Sigmoid colon (tissue), 7 donors: ENCODE measurements at places on chromosomes 16 and 17. TPM values are rescaled to one million over a fixed set of nuclear protein-coding genes. Genes with fewer than 3 reads are reported as not detected.

DNA sequence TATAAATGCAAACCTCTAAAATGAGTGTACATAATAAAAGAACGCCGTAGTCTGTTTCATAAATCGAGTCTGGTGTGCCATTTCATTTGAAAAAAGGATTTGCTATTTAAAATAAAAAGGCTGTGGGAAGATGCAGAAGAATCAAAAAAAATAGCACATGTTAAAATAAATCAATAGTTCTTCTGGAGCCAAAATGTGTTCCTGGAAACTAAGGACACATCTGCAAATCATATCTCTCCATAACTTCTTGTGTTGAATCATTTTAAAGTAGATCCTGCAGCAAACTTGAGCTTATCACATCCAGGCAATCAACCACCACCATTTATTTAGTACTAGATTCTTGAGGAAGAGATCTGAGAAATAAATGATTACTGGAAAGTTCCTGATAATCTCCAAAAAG lies 29.0 kb downstream of the XPO6 start:
- DNase-seq, result no peak
- no peaks in the 10 kb centered on the region for H3K27me3 ChIP-seq
- H3K36me3 ChIP-seq, result no peaks in the 10 kb centered on the region
- H3K27ac ChIP-seq, result no peak overlapping the region
- H3K4me3 ChIP-seq, result no peak overlapping the region

Gene C17orf50
- not detected for total RNA-seq

GRCh38 chr16:60261425-60261824 lies 1527.3 kb upstream of the GOT2 start:
- no peaks in the 10 kb centered on the region for H3K27me3 ChIP-seq
- H3K36me3 ChIP-seq, result no peaks in the 10 kb centered on the region
- no peak overlapping the region for H3K4me3 ChIP-seq
- no peaks in the 10 kb centered on the region for H3K4me1 ChIP-seq
- no peak overlapping the region for H3K27ac ChIP-seq

Gene CENPV
- total RNA-seq, result 23.8 TPM

Gene KCNAB3
- total RNA-seq, result 0.66 TPM

- H3K4me1 ChIP-seq, result no peaks in the 10 kb centered on the region
- no peak for DNase-seq
- no peaks in the 10 kb centered on the region for H3K36me3 ChIP-seq
- no peak overlapping the region for H3K4me3 ChIP-seq
- H3K27me3 ChIP-seq, result no peaks in the 10 kb centered on the region
Measured at GRCh38 chr16:5678371-5678770, 580.8 kb upstream of the EEF2KMT start.

- DNase-seq, result no peak
- no peak overlapping the region for H3K27ac ChIP-seq
Measured at GRCh38 chr17:12579288-12579687, 86.4 kb upstream of the MYOCD start.

DNA sequence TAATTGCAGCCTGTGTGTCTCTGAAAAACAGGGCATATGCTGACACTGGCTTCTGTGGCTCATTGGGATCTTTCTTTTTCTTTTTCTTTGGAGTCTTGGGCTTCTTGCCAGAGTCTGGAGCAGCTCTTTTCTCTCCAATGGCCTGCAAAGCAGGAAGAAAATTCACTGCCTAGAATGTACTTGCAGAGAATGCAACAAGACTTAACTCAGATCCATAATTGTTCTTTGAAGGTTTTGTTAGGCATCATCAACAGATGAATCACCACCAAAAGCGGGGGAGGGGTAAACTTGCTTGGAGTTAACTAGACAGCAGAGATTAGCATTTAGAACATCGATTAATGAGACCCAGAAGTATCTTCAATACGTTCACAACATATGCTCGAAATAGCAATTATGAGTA lies 100.9 kb downstream of the TOX3 start:
- H3K27ac ChIP-seq, result no peak overlapping the region
- H3K4me3 ChIP-seq, result no peak overlapping the region
- DNase-seq, result no peak
- no peaks in the 10 kb centered on the region for H3K27me3 ChIP-seq

DNA sequence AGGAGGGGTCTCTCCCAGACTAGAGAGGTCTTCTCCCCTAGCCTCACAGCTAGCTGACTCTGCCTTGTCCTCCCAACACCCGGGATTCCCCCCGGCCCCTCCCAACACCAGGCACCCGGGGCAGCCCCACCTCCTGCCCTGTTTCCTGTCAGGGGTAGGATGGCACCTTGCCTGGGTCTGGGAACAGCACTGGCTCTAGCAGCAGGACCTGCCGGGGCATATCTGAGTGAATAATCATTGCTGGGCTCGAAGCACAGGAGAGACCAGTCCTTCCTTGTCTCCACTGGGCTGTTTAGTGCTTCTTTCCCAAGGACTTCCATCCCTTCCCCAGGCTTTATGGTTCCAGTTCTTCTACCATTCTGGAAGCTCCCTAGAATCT lies 25.7 kb downstream of the MINK1 start:
- H3K36me3 ChIP-seq, result no peaks in the 10 kb centered on the region
- peak; percentile 81 for DNase-seq
- no peaks in the 10 kb centered on the region for H3K4me1 ChIP-seq

Gene HS3ST4
- total RNA-seq, result not detected

Gene SCNN1B
- total RNA-seq, result 9.2 TPM

DNA sequence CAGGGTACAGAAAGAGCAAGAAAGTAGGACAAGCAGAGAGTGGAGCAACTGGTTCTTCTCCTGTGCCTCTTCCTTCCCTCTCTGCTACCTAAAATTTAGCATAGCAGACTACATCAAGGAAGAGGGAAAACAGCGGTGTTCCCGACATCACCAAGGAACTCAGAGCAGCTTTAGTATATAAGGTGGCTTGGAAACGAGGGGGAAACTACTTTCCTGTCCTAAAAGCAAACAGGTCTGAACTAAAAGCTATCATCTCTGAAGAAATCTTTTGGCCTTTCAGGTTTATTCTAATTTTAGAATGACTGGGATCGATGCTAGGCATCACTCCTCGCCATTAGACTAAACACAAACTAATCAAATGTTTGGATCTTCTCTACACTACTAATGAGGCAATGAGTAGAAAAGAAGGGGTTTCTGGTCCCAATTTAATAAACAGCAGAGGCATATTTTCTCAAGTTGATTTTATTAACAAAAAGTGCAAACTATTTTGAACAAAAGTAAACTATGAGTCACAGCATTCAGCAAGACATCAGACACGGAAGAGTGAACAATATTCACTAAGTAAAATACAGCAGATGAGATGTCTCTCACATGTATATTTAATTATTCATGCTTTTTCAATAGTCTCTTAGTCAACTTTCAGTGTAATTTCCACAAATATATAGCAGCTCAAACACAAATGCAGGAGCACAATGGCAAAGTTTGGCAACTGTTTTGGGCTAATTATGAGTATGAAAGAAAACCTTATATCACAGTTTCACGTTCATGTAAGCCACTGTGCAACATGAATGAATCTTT lies 108.7 kb downstream of the TRIM37 start:
- no peaks in the 10 kb centered on the region for H3K27me3 ChIP-seq
- H3K27ac ChIP-seq, result no peak overlapping the region
- no peak for DNase-seq
- H3K36me3 ChIP-seq, result peaks cover 44% of the 10 kb centered on the region
- H3K4me1 ChIP-seq, result peaks cover under 1% of the 10 kb centered on the region

DNA sequence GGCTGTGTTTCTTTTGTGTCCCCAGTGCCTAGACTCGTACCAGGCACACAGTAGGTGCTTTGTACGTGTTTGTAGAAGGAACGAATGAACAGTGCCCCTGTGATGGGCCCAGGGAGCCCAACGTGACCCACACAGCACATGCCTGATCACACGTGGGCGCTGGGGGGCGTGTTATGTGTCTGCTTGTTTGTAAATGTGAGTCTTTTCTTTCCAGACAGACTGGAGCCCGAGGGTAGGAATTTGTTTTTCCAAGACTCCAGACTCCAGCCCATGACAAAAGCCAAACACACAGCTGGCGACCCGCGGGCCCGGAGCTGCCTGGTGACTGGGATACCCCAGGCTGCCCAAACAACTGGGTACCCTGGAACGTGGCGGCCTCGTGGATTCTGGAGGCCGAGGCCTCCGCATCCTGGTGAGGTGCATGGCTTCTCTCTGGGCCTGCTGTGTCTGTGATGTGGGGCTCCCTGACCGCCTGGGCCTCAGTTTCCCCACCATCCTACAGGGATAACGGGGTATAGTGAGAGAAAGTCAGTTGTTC lies 14.9 kb upstream of the CBFA2T3 start:
- peaks cover 80% of the 10 kb centered on the region for H3K27me3 ChIP-seq
- H3K27ac ChIP-seq, result no peak overlapping the region
- H3K4me1 ChIP-seq, result no peaks in the 10 kb centered on the region
- DNase-seq, result no peak
- H3K4me3 ChIP-seq, result no peak overlapping the region

GRCh38 chr16:80372341-80372740 lies 168.5 kb upstream of the DYNLRB2 start:
- no peak for DNase-seq
- no peaks in the 10 kb centered on the region for H3K27me3 ChIP-seq
- H3K4me1 ChIP-seq, result no peaks in the 10 kb centered on the region

DNA sequence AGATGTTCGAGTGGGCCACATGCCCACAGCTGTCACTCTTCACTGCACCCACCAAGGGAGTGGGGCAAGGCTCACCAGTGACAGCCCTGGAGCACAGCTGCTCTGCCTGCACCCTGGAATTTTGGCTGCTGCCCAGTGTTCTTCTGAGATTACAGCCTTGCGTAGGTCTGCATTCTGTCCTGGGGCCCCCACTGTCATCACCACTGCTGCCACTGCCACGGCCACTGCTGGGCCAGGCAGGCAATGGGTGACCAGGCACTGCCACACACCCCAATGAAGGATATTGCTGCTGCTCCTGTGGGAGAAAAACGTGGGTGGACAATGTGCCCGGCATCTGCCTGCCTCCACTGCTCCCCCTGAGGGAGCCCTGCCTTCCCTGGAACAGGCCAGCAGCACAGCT lies 1717.0 kb downstream of the TP53TG3F start:
- no peaks in the 10 kb centered on the region for H3K36me3 ChIP-seq
- no peak overlapping the region for H3K4me3 ChIP-seq
- no peak for DNase-seq
- no peaks in the 10 kb centered on the region for H3K27me3 ChIP-seq
- H3K27ac ChIP-seq, result no peak overlapping the region

DNA sequence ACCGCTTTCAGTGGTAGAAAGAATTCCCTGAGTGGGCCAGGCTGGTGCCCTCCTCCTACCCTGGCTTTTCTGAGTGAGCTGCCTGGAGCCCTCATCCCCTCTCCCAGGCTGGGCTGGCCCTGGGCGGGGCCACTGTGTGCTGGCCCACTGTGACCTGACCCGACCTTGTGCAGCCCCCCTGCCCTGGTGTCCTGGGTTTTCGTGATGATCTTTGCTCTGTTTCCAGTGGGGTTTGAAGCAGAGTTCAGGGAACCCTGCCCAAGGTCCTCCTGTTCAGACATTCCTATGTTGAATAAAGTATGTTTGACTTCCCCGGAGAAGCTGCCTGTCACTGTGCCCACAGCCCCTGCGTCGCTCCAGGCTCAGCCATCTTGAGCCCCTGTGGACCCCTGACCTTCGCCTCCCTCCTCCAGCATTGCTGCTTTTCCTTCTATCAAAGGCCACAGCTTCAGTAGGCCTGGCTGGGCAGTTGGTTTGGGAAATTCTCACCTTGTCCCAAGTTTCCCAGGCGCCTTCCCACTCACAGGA lies 13.7 kb upstream of the NAGLU start:
- peaks cover 75% of the 10 kb centered on the region for H3K4me1 ChIP-seq
- H3K27ac ChIP-seq, result peak overlapping the region; percentile 95
- DNase-seq, result no peak
- no peaks in the 10 kb centered on the region for H3K36me3 ChIP-seq
- no peaks in the 10 kb centered on the region for H3K27me3 ChIP-seq

GRCh38 chr17:31155208-31155810 lies 60.5 kb downstream of the NF1 start:
- no peaks in the 10 kb centered on the region for H3K27me3 ChIP-seq
- H3K27ac ChIP-seq, result no peak overlapping the region
- no peak overlapping the region for H3K4me3 ChIP-seq
- DNase-seq, result no peak
- H3K36me3 ChIP-seq, result no peaks in the 10 kb centered on the region
- no peaks in the 10 kb centered on the region for H3K4me1 ChIP-seq

GRCh38 chr16:85425074-85425662 lies 188.0 kb upstream of the GSE1 start:
- no peak overlapping the region for H3K27ac ChIP-seq
- no peaks in the 10 kb centered on the region for H3K27me3 ChIP-seq
- peak; percentile 51 for DNase-seq

Gene ALKBH5
- total RNA-seq, result 101 TPM

DNA sequence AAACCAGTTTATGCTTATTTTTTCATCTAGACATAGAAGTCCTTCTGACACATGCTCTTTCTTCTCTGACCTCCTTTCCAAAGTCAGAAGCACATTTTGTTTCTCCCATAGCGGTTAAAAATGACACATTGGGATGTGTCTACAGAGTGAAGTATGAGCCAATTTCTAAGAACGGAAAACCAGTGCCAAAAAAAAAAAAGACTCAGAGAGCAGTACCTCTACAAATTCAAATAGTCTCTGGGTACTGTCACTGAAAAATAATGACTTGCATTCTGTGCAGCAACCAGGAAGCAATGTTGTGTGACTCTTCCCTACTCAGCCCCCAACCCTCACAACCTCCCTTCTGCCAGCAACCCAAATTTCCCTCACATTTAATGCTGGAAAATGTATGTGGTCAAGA lies 145.5 kb upstream of the PMFBP1 start:
- no peaks in the 10 kb centered on the region for H3K4me1 ChIP-seq
- no peak overlapping the region for H3K4me3 ChIP-seq
- no peak for DNase-seq
- no peaks in the 10 kb centered on the region for H3K27me3 ChIP-seq
- no peak overlapping the region for H3K27ac ChIP-seq

GRCh38 chr17:56445692-56446411 lies 147.6 kb upstream of the NOG start:
- H3K36me3 ChIP-seq, result no peaks in the 10 kb centered on the region
- no peaks in the 10 kb centered on the region for H3K27me3 ChIP-seq
- H3K27ac ChIP-seq, result no peak overlapping the region
- H3K4me1 ChIP-seq, result no peaks in the 10 kb centered on the region
- no peak for DNase-seq

DNA sequence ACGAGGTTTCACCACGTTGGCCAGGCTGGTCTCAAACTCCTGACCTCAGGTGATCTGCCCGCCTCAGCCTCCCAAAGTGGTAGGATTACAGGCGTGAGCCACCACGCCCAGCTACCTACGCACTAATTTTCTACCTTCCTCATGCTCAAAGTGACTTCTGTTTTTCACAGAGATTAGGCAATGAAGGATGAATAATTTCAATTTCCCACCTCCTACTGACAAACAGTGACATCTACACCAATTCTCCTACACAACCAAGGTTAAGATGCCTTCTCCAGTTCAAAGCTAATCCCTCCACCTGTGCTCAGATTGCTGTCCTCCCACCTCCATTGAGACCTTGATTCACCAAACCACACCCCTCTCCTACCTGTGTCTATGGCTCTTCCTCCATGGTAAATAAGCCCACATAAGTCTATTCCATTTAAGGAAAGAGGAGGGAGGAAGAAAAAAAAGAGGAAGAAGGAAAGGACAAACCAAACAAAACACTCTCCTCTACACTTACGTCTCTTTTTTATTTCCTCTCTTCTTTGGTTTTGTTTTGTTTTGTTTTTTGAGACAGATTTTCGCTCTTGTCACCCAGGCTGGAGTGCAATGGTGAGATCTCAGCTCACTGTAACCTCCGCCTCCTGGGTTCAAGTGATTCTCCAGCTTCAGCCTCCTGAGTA lies 5.5 kb upstream of the MED11 start:
- DNase-seq, result no peak
- no peak overlapping the region for H3K4me3 ChIP-seq
- H3K36me3 ChIP-seq, result no peaks in the 10 kb centered on the region

Gene CSH1
- not detected for total RNA-seq

Gene KCNH4
- total RNA-seq, result not detected

GRCh38 chr17:73359987-73360410 lies 48.2 kb upstream of the CDC42EP4 start:
- peak overlapping the region; percentile 86 for H3K27ac ChIP-seq
- DNase-seq, result no peak
- no peak overlapping the region for H3K4me3 ChIP-seq
- H3K36me3 ChIP-seq, result no peaks in the 10 kb centered on the region

Gene OTOP2
- total RNA-seq, result not detected
